Right atrium auricular region (tissue), 2 donors: ENCODE measurements at places on chromosomes 5 and 9. TPM values are rescaled to one million over a fixed set of nuclear protein-coding genes. Genes with fewer than 3 reads are reported as not detected.

Gene LCN2
- not detected for total RNA-seq

Gene MSANTD3
- total RNA-seq, result 20.9 TPM

Gene MYMK
- total RNA-seq, result not detected

Gene WHRN
- total RNA-seq, result 2.6 TPM

GRCh38 chr5:38494763-38495162, 61.7 kb downstream of the LIFR start:
- DNase-seq, result no peak

DNA sequence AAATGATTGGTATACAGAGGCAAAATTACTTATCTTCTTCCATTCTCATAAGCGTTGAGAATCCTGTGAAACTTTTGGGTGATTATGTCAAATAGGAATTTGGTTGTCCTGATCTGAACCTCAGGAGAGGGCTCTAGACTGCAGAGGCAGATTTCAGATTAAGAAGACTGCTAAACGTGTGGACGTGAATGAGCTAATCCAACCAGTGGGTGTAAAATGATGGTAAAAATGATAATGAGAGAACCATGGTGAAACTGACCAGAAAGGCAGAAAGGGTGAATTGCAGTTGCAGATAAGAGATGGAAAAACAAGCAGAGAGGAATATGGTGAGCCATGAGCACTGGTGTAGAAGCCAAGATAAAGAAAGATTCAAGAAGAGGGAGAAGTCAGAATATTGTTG, 1200.2 kb upstream of the CDH6 start:
- DNase-seq, result no peak

- DNase-seq, result no peak
Measured at GRCh38 chr9:18542837-18543405, 69.0 kb downstream of the ADAMTSL1 start.

DNA sequence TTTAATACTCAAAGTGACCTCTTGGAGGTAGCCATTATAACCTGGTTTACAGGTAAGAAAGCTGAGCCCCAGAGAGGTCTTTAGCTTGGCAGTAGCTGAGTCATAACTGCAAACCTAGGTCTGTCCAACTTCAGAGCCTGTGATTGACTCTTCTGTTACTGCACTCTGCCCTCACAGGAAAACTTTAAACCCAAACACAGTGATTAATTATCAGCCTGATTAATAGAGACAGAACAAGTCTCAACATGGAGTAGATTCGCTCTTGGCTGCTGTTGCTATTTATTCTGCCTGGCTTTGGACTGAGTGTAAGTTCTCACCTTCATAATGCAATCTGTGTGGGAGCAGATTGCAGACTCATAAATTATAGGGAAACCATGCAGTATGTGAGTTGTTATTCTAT, 27.4 kb upstream of the TXN start:
- no peak for DNase-seq

- DNase-seq, result no peak
Measured at GRCh38 chr5:30849931-30850710, 343.4 kb upstream of the CDH6 start.
